Mucosa of gallbladder (tissue), 1 donor: ENCODE measurements at places on chromosomes 2 and 18.

GRCh38 chr2:191247381-191248057 is 2.3 kb downstream of the MYO1B start:
- DNase-seq: peak; percentile 65

GRCh38 chr2:86485103-86485502 is 43.9 kb downstream of the KDM3A start:
- no peak for DNase-seq

DNA sequence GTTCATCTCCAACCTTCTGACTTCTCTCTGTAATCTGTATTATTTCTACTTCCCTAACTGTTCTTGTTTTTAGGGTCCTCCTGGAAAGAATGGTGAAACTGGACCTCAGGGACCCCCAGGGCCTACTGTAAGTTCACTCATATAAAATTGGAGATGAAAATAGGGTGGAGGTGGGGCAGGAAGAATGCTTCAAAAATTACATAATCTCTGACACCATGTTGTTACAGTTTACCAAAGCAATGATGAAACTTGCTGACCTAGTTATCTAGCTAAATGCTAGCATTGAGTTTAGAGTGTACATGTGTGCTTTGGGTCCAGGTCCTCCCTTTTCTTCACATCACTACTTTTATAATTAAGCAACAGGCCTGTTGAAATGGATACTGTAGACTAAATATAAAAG is 23.1 kb downstream of the COL3A1 start:
- no peak for DNase-seq

DNA sequence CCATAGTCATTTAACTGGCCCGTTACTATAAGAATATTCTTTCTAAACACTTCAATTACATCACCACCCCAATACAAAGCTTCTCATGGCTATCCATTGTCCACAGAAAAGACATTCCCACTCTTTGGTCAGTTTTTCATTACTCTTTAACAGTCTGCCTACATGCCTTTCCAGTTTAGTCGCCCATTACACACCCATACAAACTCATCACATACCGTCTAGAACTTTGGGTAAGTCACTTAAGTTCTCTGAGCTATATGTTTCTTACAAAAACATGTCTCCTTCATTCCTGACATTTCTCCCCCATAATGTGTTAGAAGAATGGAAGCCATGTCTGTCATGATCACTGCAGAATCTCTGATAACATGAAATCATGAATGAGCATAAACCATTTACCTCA is 108.2 kb upstream of the STK17B start:
- DNase-seq: no peak

- no peak for DNase-seq
Observed at GRCh38 chr2:117308861-117309770, 505.4 kb upstream of the DDX18 start.

- no peak for DNase-seq
Observed at GRCh38 chr18:58748899-58749595, 77.8 kb downstream of the MALT1 start.

DNA sequence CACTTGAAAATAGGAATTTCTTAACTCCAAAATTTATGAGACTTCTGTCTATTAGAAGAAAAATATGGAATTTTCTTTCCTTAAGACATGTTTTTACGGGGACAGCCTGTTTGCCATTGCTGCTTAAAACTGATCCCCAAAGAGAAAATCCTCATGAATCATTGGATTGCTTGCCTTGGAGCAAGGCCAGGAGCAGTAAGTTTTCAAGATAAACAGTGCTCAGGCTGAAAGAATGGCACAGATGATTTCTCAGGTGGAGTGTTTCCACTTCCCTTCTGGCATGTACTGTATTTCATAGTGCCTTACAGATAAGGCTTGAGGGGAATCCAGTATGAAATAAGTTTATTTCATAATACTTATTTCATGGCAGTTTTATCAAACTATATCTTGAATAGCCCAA is 74.3 kb upstream of the MMADHC start:
- DNase-seq: peak; percentile 33

DNA sequence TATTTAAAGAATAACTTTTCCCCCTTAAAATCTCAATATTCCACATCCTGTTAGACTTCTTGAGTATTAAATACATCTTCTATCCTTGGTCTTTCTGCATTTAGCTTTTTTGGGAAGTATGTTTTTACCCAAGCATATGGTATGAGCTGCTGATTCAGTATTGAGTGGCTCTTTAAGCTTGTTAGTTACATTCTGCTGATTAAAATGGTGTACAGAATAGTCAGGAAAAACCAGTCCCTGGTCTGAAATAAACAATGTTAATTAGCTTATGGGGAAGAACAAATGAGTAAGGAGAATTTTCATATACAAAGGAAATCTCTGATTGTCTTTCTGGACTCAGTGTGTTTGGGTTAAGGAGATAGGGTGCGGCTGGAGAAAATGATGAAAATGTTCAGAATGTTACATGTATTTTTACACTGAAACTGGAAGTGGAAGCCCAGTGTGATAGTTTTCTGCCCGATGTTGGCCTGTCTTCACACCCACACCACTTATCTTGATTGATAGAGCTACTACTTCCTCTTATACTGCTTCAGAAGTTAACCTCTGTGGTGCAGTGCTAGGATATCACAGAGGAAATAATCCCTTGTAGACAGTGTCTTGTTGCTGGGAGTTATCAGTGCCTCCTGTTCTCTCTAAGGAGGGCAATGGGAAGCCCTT is 84.0 kb downstream of the MSH2 start:
- no peak for DNase-seq

DNA sequence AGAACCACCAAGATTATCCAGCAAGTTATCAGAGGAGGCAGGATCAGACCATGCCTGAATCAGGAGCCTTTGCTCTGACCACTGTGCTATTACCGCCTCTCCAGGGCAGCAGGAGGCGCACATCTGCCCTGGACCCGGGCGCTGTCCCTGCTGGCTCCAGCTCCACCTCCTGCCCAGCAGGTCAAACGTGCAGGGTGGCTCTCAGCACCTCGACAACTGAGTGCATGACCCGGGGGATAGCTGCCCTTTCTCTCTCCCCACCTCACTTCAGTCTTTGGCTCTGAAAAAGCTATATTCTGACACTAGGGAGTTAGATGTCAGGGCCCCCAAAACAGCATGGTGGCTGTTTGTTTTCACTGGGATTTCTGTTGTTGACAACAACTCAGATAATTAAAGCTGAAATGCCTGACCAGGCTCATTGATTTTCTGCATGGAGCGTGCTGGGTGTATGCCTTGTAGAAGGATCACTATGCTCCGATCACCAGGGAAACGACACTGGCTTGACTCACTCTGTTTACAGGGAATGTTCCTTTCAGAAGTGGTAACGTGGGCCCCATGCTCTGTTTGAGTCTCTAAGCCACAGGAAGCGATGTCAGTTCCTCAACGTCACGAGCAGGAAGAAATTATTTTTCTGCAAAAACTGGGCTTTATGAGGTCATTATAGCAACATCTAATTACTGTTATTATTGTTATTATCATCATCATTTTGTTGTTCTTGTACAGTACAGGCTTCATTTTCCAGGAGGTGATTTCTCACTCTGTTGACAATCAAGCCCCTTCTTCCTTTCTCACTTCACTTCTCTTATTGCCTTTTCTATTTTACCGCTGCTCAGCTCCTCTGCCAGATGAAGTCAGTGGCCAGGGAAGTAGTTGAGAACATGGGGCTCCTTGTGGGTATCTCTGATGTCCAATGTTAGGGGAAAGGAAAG is 125.6 kb downstream of the PLB1 start:
- DNase-seq: peak; percentile 95

DNA sequence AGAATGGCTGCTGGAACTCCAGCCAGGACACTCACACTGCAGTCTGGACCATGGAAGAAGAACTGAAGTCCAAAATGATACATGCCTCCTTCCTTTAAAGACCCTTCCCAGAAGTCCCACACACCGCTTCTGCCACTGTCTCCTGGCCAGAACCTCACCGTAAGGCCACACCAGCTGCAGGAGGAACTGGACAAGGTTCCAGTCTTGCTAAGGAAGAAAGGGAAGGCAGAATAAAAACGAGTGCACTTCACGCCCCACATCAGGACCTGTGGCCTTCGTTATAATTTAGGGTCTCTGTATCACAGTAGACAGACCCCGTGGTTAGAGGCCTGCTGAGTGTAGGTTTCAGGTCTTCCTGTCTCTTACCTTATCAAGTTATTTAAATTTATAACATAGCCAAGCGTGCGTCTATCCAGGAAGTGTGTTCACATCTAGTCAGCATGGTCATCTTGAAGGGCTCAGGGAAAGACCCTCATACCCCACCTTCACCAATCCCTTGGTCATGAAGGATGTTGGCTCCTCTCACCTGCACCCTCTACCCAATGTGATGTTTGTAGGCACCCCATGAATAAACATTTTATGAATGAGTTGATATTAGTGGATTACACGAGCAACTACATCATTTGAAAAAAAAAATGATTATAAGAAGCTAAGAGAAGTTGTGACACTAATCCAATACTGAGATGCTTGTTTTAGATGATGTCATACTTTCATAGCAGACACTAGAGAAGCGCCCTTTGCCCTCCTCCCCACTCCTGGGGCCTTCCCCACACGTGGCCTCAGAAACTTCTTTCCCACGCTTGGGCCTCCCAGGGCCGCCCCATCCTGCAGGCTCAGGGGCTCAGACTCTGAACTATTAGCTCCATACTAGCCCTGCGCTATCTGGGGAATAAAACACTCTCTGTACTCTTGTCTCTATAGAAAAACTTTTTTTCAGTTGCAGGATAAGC is 157.6 kb downstream of the FAM210A start:
- no peak for DNase-seq

DNA sequence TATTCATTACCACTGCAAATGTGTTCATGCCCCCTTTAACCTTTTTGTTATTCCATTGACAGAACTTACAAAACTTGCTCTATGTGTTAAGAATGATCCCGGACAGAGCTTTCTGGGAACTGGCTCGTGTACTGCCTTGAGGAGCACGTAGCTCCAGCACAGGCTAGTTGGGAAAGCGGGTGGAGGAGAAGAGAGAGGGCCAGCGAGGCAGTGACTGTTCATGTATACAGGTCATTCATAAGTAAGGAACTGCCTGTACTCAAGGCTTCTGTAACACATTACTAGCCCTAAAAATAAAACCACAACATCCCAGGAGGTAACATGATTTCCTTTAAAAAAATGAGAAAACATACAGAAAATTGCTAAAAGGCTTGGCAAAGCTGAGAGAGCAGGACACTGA is 109.0 kb downstream of the STK39 start:
- DNase-seq: no peak

DNA sequence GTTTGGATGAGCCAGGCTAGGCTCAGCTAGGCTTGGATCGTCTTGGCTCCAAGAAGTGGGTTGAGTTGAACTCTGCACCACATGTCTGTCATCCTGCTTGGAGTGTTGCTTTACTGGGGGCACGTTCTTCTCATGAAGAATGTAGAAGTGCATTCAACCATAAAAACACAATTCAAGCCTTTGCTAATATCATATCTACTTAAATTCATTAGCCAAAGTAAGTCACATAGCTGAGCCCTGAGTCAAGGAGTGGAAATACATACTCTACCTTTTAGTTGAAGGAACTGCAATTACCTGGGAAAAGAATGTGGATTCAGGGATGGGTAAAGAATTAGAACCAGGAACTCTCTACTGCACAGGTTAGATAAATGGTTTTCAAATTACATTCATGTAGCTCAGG is 360.4 kb upstream of the KCNH7 start:
- DNase-seq: no peak

DNA sequence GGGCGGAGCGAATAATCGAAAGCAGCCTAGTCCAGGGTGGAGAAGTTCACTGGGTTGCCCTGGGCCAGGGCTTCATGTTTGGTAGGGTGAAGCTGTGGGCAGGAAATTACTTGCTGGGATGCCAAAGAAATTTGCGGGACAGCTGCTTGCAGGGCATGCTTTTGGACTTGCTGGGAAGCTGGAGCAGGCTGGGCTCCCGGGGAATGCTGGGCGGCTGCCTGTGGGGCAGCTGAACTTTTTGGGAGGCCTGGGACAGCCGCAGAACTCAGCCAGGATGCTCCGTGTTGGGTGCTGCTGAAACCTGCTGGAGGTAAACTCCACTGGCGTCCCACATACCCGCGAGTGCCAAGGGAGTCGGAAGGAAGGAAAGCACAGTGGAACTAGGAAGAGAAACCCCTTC is 31.9 kb downstream of the ASB1 start:
- DNase-seq: no peak

- DNase-seq: no peak
Observed at GRCh38 chr2:162065767-162066166, 8.2 kb downstream of the DPP4 start.

- DNase-seq: peak; percentile 11
Observed at GRCh38 chr2:179311101-179311500, 46.5 kb upstream of the SESTD1 start.

DNA sequence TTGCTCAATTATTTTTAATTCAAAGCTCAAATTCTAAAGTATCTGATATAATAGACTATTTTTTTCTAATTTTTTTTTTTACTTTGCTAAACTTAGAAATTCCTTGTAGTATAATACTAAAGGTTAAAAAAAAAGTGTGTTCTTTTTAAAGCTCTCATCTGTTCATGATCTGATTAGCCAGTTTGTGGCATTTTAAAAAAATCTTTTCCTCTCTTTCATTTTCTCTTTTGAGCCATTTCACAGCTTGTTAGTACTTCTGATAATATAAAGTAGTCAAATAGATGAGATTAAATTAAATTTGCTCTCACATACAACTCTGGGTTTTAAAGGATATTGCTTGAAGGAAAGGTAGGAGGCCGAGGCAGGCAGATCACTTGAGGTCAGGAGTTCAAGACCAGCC is 40.7 kb upstream of the NEMP2 start:
- no peak for DNase-seq

GRCh38 chr2:56084111-56084901 is 99.5 kb upstream of the CCDC85A start:
- DNase-seq: no peak

DNA sequence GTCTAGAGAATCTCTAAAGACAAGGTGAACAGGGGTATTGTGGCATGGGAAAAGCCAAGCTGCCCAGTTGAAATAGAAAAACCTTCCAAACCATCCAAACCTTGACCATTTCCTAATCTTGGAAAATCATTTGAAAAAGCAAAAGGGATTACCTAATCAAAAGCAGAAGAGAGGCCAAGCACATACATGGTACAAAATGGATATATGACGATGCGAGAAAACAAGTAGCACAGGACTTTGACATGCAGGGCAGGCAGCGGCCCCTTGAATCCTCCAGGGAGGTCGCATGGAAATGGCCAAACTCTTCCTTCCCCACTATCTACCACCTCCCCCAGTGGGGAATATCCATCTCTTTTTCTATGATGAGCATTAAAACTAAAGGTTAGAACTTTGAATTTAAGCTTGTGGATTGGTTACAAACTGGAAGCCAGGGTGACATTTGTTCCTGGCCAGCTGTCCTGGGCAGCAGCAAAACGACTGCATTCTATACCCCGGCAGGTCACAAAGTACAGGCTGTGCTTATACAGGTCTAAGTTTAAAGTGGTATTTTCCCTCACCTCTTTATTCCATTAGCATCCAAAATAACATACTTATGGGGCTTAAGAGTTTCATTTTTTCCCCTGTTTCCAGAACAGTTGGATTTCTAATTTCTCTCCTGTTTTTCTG is 24.7 kb downstream of the MYOM1 start:
- no peak for DNase-seq

- no peak for DNase-seq
Observed at GRCh38 chr2:21715887-21716286, 592.1 kb downstream of the TDRD15 start.

- no peak for DNase-seq
Observed at GRCh38 chr2:209146682-209147320, 277.0 kb upstream of the MAP2 start.

- no peak for DNase-seq
Observed at GRCh38 chr2:174339561-174340399, 5.0 kb downstream of the SP9 start.

GRCh38 chr2:239444626-239445577 is 44.1 kb upstream of the HDAC4 start:
- peak; percentile 78 for DNase-seq
